ENCODE measurements at places on chromosomes 1 and 21. TPM values are rescaled to one million over a fixed set of nuclear protein-coding genes. Genes with fewer than 3 reads are reported as not detected.

DNA sequence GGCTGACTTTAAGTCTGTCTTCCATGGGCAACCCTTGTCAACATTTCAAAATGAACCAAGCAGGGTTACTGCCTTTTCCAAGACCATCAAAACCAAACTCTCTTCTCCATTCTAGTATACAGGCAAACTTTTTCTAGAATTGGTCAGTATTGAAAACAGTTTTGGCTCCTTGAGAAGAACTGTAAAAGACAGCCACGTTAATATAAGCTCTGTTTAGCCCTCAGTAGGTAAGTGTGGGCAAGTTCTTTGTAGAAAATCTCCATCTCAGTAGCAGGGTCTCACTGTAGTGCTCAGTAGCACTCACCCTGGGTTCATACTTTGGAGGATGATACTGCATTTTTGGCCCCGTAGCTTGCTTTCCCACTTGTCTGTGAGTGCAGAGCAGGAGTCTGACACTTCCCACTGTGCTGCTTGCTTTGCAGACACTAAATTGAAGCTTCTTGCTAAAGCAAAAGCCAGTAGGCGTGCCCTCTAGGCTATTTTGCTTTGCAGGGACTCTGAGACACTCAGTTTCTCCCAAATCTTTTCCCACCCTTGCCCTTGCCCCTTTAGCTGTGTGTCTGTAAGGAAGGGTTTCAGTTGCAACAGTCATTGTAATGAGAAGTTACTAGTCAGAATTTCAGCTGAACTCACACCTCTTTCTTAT, 34.3 kb upstream of the CACYBP start:
- no peak for DNase-seq

DNA sequence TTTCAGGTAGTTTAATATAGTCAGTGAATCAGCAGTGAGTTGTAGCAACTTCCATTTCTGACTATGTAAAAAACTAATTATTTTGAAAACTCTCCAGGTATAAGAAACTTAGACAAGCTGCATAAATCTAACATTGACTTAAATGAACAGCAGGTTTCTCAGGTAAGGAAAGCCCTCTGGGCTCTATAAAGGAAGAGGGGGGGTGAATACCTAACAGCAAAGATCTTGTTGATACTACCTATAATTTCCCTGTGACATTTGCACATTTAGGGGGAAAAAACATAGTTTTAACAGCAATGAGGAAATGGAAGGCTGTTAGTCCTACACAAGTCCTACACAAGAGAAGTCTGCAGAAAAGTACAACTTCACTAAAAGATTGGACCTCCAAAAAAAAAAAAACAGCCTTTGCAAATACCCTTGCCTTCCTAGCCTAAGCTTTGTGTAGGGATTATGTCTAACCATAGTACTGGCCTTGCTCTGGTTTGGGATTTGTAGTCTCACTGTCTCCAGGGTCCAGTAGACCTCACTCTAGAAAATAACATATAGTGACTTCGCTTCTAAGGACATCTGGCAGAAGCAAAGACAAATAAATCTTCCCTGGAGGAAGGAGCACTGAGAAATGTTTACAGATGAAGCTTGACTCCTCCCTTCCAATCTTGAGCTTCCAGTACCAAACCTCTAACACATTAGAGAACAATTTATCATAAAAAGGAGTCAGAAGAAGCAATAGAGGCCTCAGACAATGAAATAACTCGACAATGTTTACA, 459.8 kb downstream of the DSCAM start:
- DNase-seq, result no peak

- no peak for DNase-seq
Observed at GRCh38 chr1:5740865-5741860, 251.1 kb downstream of the NPHP4 start.

DNA sequence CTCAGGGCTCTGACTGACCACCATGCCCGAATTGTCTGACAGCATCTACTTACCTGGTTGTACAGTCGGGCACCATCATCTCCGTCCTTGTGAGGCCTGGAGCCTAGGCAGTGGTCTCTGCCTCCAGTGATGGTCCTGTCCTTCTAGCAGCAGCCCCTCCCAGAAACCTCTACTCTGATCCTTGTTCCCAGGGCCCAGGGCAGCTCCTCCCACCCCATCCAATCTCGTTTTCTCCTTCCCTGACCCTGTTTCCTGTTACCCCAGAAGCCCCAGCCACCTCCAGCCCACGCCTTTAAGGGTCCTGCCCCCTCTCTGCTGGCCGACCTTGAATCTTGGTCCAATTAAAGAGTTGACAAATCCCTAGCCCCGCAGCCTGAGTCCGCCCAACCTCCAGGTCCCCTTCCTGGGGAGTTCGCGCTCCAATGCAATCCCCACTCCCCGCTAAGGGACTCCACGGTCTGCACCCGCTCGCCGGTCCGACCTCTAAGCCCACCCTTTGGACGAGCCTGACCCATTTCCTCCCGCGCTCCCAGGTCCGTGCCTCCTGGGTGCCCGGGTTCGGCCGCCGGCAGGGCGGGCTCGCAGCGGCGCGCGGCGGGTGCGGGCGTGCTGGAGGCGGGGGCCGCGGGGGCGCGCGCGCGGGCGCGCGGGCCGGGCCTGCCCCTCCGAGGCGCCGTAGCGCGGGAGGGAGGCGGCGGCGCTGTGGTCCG, at the start of gene B4GALT2:
Gene B4GALT2, plus strand, starts transcription at position 660 of the 710 bp plus-strand sequence. CDS start 1,951 bp downstream, outside the sequence.
- DNase-seq, result no peak

THEM5 gene
- total RNA-seq, result not detected
